Fibroblast of skin of left biceps (primary cell): ENCODE measurements at places on chromosomes 12 and 14.

DNA sequence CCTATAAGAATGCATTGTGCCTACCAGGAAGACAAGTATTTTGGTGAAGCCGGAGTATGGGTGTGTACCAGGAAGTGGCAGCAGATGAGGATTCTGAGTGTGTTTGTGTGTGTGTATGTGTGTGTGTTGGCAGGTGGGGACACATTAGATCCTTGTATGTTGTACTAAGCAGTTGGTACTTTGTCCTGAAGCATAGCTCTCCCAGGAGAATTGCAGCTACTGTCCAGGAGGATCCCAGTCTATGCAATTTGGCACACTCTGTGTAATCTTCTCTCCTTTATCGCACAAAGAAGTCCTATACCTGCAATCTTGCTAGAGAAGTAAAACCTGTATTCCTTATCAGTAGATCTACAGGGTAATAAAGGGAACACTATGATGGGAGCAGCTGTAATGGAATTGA, 276.5 kb downstream of the PAWR start:
- no peak for DNase-seq

DNA sequence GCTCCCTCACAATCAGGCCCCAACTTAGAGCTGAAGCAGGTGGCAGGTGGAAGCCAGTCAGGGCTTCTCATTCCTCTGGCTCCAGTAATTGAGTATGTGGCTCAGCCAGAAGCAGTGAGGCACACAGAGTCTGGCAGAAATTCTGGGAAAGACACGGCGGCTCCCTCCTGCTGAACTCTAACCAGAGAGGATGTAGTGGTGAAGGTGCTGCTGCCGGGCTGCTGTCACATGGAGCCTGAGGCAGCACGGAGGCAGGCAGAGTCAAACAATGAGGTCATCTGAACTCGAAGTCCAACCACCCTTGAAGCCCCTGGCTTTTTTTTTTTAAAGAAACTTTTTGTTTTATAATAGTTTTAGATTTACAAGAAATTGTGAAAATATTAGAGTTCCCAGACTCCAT, 33.4 kb upstream of the SMOC1 start:
- no peak for DNase-seq

DNA sequence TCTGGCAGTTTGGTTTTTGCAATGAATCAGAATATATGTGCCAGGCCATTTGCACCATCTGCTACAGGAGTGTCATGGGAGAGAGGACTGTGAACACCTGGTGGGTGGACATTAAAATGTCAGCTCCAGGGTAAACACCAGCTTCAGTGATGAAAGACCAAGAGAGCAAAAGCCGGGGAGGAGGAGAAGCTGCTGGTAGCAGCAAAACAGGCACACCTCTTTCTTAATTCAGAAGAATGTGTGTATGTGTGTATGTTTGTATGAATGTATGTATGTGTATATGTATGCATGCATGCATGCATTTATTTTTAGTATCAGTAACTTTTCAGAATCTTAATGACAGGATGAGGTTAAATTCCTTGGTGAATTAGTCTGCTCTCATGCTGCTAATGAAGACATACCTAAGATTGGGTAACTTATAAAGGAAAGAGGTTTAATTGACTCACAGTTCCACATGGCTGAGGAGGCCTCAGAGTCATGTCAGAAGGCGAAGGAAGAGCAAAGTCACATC, 357.4 kb upstream of the PRICKLE1 start:
- no peak for DNase-seq

DNA sequence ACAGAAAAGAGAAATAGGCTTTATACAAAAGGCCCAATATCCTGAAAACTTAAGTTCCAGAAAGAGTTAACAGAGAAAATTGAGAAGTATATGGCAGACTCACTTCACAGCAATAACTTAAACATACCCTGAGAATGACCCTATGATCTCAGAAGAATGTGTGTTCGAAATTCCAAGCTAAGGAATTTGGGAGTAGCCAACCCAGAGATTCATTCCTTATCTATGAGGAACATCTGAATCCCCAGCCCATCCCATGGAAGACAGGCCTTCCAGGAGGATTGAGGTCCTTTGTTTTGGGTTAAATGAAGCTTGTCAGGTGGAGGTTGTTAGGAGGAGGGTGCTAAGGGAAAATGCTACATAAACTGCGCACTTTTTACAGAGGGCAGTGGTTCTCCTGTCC, 7.5 kb upstream of the SAV1 start:
- DNase-seq = peak; percentile 51

- DNase-seq = no peak
Observed at GRCh38 chr12:76206039-76206676, 121.7 kb upstream of the NAP1L1 start.

DNA sequence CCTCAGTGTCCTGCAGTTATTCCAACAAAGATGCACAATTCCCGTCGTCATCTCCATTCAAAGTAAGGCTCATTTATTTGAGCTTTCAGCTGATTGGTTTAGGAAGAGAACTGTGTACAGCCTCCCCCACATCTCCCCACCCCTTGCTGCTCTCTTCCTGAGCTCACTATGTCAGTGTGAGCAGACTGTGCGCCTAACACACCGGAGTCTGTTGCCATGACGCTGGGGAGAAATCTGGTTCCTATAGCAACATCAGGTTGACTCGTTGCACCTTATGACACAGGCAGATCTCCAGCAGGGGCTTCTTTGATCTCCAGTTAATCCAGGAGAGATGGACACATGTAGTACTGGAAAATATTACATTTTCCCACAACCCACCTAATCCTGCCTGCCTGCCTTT, 319.4 kb downstream of the CACNA1C start:
- no peak for DNase-seq

GRCh38 chr12:115095073-115095748, 411.2 kb upstream of the TBX3 start:
- no peak for DNase-seq

DNA sequence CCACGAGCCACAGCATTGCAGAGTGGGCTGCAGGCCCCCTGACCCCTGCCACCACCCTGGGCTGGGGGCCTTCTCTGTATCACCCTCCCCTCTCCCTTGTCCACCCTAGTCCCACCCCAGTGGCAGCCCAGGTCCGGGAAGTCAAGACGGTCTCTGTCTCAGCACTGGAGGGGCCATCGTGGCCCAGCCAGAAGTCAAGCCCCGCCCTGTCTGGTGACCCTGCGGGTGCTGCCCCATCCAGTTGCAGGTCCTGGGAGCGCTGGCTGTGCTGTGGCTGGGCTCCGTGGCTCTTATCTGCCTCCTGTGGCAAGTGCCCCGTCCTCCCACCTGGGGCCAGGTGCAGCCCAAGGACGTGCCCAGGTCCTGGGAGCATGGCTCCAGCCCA, 2.7 kb downstream of the PLD4 start:
- no peak for DNase-seq
